ENCODE measurements at places on chromosomes 7 and 10. TPM values are rescaled to one million over a fixed set of nuclear protein-coding genes. Genes with fewer than 3 reads are reported as not detected.

DNA sequence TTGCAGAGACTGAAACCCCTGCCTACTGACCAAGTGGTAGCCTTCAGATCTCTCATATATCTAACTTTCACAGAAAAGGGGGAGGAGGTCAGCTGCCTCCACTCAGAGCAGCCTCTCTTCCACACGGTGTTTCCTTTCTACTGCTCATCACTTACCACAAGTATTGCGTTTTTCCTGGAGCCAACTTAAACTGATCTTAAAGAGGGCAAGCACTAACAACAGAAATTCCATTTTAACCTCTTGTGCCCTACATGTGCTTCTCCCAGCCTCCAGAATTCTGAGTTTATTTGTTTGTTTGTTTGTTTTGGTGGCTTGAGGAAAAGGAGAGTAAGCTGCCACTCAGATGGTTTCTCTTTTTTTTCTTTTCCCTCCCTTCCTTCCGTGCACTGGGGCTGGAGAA, 19.1 kb downstream of the SKIDA1 start:
- no peak for DNase-seq

- no peak for DNase-seq
These were observed 93.1 kb upstream of the IKZF1 start for GRCh38 chr7:50211130-50212015.

GRCh38 chr10:88316292-88316861, 266.7 kb downstream of the RNLS start:
- no peak for DNase-seq

GRCh38 chr10:109922358-109922975, 844 bp downstream of the XPNPEP1 start:
- DNase-seq, result no peak

- no peak for DNase-seq
These were observed 557.6 kb upstream of the GALNT17 start for GRCh38 chr7:70574314-70574834.

DNA sequence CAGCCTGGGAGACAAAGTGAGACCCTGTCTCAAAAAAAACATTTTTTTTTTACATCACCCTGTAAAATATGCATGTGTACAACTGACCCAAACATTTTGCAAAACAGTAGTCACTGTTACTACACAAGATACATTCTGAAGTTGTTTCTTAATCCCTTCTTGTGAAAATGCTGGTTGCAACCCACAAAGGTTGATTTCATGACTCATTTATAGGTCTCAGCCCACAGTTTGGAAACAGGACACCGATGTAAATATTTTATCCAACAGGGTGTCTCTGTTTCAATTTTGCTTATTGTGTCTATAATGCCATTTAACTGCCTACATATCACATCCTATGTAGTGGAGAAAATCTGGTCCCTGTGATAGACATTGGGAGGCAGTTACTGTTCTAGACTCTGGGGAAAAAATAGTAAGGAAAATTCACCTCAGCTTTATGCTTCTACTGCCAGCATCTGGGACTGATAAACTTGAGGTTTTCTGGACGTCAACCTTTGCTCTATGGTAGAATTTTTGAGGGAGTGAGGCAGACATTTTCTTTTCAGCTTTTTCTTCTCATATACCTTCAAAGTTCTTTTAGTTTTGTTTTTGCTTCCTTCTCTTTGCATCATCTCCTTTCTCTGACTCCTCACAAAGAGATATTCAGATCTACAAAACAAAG, 1.6 kb upstream of the RAB19 start:
- DNase-seq, result no peak

- no peak for DNase-seq
These were observed 42.6 kb upstream of the AMPH start for GRCh38 chr7:38673795-38674194.

DNA sequence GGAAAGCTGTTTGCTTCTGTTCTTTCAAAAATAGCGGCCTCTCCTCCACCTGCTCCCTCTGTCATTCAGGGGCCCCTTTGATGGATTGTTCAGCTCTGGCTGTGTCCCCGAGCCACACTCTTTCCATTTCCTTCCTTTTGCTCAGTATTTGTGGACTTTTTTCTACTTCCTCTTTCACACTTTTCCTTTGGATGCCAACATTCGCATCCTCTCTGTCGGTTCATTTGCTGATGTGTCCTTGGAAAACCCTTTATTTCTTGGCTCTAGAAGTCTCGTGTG, 11.7 kb upstream of the PWWP2B start:
- no peak for DNase-seq

- no peak for DNase-seq
These were observed 18.6 kb downstream of the C7orf33 start for GRCh38 chr7:148609045-148609725.

- DNase-seq, result no peak
These were observed 182.8 kb upstream of the BMPER start for GRCh38 chr7:33722383-33723101.

Gene PDE6C
- not detected for total RNA-seq

Gene EN2
- not detected for total RNA-seq

Gene ECHDC3
- 0.16 TPM for total RNA-seq

Gene GPRIN2
- total RNA-seq, result not detected

Gene SPRN
- total RNA-seq, result not detected

Gene C10orf53
- total RNA-seq, result not detected

Gene KLHL7
- 17.4 TPM for total RNA-seq

Measured in activated CD8-positive, alpha-beta memory T cell treated with anti-CD3 and anti-CD28 coated beads, Interleukin-2, amount 10 ng/mL, durations not matched to agents 7 days and 5 days (primary cell).